ENCODE measurements at places on chromosomes 12 and 14.

DNA sequence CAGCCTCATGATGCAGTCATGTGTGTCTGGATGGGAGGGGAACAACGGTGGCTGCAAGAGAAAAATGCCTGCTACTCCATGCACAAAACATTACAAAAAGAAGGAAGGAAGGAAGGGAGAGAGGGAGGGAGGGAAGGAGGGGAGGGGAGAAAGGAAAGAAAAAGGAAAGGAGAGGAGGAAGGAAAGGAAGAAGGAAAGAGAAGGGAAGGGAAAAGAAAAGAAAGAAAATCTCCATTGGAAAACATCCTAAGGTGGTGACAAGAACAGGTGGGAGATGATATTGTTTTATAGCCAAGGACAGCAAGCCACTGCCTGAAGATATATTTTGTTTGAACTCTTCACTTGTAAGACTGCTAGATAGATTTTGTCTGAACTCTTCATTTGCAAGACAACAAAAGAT, 171.8 kb upstream of the EGLN3 start:
- DNase-seq, result no peak

DNA sequence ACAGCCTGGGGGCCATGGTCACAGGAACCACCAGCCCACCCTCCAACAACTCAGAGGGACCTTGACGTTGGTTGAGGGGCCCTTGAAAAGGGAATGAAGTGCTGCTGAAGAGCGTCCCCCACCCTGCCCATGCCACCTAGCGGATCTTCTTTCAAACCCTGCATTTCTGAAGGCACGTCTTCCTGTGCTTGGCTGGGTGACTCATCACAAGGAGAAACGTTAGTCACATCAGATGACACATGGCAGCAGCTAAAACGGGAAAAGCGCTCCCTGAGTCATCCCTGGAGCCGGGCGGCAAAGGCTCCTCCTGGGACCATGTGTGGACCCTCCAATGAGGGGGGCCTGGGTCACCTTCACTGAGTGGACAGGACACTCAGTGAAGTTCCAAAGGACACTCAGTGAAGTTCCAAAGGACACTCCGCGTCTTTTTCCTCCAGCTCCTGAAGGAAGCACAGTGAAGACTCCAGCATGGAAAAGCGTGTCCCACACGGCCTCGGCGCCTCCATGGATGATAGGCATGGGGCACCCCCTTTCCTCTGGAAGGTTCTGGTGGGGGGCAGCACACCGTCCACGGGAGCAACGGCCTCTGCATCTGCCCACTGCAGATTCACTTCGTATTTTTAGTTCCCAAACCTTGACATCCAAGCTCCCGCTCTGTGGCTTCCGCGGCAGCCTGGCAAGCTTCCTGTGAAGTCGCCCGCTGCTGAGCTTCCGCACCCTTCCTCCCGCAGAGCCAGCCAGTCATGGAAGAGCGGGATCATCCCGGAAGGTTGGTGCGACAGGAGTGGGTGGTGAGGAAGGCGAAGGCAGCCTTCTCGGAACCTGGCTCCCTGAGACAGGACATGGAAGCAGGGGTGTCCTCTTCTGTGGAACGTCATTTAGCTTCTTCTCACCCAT, 383.4 kb downstream of the VRK1 start:
- DNase-seq, result no peak

DNA sequence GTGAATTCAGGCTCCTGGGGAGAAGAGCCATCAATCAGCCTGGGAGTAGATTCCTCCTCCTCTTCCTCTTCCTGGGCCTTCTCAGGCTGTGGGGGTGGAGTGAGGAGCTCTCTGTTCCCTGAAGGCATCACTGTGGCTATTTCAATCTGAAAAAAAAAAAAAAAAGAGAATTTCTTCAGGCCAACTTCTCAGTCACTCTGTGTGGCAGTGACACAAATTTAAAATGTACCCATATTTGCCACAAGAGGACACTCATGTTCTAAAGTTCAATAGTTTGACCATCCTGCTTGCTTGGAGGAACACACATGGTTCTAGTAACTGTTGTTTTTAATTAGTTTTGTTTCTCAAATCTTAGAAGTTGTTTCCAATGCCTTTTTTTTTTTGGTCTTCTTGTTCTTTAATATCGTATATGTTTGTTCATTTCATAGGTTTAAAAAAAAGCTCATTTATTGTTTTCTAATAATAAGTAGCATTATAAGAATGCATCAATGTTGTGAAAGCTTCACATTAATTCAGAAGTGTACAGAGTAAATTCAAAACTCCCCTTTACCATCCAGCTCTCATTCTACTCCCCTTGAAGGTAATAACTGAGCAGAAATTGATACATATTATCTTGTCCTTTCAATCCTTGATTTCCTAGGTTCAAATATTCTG, 23.3 kb upstream of the CCER1 start:
- DNase-seq, result peak; percentile 30

DNA sequence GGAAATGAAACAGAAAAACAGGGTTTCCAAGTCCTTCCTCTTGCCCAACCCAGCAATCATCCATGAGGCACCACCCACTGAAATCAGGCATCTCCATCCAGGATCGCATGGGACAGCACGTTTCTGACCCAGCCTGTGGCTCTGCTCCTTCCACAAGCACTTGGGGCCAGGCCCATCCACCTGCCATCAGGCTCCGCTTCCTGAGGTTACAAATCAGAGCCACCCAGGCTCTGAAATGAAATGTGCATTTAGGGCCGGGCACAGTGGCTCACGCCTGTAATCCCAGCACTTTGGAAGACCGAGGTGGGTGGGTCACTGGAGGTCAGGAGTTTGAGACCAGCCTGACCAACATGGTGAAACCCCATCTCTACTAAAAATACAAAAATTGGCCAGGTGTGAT, 717 bp upstream of the KRT78 start:
- DNase-seq, result no peak

GRCh38 chr12:41743835-41744234, 400.8 kb downstream of the GXYLT1 start:
- DNase-seq, result no peak

- DNase-seq, result no peak
Measured at GRCh38 chr12:31737345-31737744, 8.5 kb upstream of the AMN1 start.

- no peak for DNase-seq
Measured at GRCh38 chr12:56572288-56572687, 50.7 kb downstream of the RBMS2 start.

- DNase-seq, result no peak
Measured at GRCh38 chr12:112107306-112108201, 1.0 kb downstream of the NAA25 start.

GRCh38 chr14:50529288-50530179, 2.8 kb downstream of the MAP4K5 start:
- DNase-seq, result no peak

DNA sequence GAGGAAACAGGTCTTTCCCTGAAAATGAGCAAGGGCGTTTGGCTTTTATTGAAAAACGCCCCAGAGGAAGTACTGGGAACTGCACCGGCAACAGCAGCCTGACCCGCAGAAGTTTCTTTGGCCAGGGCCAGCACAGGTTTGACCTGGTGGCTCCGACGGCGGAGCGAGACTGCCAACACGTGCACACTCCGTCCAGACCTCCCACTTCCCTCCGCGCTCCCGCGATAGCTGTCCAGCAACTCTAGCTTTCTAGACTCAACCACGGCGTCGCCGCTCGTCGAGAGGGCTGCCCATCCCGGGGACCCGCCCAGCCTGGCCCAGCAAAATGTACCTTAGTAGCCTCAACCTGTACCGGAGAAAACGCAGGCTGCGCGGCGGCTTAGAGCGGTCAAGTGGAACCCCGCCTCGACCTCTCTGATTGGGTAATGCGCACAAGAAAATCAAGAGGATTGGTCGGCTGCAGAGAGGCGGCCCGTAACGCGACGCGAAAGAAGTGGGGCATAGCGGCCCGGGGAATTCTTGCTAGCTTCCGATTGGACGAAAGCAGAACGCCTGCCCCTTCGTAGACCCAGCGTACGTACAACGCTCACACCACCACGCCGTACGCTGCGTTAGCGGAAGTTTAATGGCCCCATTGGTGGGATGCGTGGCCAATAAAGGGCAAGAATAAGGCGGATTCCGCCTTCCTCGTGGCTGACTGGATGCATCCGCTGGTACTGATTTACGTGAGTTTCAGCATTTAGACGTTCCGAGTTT, at the start of gene WDR89:
Gene WDR89, minus strand, starts transcription at position 399 of the 756 bp plus-strand sequence. CDS start 41,929 bp downstream, outside the sequence.
- DNase-seq, result peak; percentile 98

DNA sequence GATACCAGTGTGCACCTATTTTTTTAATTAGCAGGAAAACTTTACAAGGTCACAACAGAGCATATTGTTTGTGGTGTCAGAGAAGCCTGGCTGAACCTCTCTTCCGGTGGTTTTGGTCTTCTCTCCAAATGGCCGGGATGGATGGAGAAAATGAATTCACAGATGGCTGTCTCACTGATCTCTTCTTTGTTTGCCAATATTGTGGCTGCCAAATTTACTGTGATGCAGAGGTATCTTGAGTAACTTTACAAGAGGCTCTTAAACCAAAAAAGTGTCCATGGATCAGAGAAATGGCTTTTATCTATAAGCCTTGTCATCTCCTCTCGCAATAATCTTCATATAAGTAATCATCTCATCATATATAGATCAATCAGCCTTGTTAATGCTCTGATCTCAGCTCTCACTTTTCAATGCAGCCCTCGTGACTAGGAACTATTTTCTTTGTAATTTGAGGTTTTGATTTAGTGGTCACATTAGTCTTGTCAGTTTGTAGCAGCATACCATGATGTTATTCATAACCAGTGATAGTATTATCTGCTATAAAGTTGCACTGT, 308.1 kb downstream of the EGLN3 start:
- DNase-seq, result no peak

DNA sequence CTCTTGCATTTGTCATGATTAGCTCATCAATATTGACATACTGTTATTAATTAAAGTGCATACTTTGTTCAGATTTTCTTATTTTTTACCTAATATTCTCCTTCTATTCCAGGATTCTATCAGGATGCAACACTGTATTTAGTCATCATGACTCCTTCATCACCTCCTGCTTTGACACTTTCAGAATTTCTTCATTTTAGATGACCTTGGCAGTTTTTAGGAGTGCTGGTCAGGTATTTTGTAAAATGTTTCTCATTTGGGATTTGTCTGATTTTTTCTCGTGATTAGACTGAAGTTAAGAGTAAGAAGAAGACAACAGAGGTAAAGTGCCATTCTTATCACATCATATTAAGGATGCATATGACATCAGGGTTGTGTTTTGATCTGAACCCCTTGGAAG, 167.0 kb upstream of the FOXG1 start:
- DNase-seq, result no peak

GRCh38 chr12:18332173-18332572, 70.9 kb downstream of the PIK3C2G start:
- DNase-seq, result no peak

DNA sequence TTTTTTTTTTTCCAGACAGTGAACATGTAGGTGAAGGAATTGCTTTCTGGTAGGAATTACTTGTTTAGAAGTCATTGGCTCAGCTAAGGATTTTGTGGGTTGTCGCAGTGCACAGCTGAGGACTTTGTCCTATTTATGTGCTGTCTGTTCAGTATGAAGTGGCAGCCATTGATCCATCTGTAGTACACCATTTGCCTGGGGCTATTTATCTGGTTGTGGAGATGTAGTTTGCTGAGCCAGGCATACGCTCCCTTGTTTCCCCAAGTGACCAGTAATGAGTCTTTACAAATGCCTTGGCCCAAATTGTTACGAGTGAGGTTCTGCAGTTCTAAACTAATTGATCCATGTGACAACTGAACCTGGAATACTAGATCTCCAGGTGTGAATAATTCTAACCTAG, 140.1 kb downstream of the NRXN3 start:
- no peak for DNase-seq

GRCh38 chr12:45852508-45852907, 123.0 kb downstream of the ARID2 start:
- DNase-seq, result no peak

GRCh38 chr12:50542448-50542847, 37.7 kb downstream of the DIP2B start:
- DNase-seq, result no peak

- no peak for DNase-seq
Measured at GRCh38 chr14:84555493-84555892, 974.5 kb upstream of the FLRT2 start.

DNA sequence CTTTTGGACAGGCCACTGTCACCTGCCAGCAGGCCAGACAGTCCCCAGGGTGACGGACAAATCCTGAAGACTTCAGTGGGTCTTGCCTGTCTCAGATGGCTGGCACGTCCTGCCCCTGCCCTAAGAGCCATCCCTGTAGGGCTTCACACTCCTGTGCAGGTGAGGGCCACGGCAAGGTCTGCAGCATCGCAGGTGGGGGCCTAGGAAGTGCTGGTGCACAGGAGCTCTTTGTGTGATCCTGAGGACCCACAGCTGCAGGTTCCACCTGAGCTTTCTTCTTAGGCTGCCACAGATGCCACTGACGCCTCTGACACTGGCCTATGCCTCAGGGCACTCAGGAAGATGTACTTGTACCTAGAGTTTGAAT, 108.5 kb upstream of the FKBP4 start:
- no peak for DNase-seq

DNA sequence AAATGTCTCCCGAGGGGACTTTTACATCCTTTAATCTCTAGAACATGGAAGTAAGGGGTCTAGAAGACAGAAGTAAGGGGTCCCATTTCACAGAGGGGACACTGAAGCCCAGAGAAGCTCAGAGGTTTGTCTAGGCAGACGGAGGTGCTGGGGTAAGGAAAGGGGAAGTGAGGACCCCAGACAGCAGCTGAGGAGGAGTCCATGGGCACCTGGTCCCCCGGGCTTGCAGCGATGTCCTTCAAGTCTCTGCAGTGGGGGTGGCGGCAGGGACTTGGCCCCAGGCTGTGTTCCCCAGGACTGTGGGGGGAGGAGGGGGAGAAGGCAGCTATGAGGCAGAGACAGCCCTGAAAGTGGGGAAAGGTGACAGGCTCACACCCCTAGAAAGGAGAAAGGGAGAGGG, 30.7 kb downstream of the DTX1 start:
- DNase-seq, result no peak

DNA sequence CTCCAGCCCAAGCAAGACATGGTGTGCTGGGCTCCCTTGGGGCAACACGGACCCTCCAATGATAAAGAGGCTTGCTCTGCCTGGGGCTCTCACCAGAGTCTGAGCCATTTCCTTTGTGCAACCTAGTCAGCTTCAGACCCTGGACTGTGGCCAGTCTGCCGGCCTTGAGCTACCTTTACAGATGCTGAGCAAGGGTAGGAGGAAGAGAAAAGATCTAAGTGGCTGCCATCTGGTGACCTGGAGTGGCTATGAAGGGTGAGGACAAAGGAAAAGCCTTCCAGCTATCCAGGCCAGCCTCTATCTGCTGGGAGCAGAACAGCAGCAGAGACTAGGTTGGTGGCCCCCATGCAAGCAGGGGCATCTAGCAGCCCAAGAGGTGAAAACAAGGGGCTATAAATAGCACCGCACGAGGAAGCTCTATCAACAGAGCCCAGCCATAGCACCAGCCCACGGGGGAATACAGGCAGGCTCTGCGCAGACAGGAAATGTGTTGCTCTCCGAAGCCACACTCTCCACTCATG, 230.1 kb downstream of the FOXN3 start:
- no peak for DNase-seq

Measured in hippocampal formation (tissue), 2 donors.